ENCODE measurements at places on chromosomes 3 and 15.
A peak's percentile ranks its signal among the peaks of the same experiment; 100 is the strongest.

- no peak for DNase-seq
These were observed 144.3 kb downstream of the FBN1 start for GRCh38 chr15:48501208-48501607.

- no peak for DNase-seq
These were observed 41.4 kb upstream of the BSN start for GRCh38 chr3:49512781-49513355.

- no peak for DNase-seq
These were observed 6.4 kb downstream of the SIAH2 start for GRCh38 chr3:150756491-150757059.

DNA sequence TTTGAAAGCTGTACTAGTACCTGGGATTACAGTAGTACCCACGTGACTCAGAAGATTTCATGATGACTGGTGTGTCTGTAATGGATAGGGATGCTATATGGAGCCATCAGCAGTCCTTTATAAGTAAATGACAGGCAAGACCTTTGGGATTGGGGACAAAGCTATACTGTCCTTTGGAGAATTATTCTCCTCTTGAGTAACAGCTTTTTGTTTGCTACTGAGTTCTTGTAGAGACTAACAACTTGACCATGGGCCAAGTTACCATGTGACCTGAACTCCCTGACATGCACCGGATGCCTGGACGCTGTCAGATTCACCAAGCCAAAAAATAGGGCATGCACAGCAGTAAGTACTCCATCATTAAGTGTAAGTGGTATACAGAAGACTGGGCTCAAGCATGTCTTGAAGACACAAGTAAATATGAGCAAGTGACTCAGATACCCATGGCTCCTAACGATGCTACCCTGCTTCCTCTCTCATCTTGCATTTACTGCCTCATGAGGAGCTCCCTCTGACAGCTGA, 12.9 kb downstream of the SEC11A start:
- peak; percentile 38 for DNase-seq

GRCh38 chr15:65177901-65178300, 7.2 kb downstream of the CLPX start:
- DNase-seq = no peak

DNA sequence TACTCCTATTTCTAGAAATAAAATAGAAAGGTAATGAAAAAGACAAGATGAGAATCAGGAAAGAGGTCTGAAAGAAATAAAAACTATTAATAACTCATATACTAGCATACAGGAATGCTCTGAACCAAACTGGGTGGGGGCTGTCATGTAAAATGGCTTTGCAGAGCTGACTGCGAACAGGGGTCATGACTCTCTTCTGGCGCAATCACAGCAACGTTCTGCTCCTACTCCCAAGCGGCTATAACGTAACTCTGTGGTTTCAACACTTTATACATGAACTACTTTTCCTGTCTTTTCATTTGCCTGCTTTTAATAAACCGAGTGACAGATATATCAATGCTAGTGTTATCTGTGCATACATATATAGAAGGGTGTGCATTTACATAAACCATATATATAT, 116.7 kb downstream of the DLG1 start:
- peak; percentile 12 for DNase-seq

GRCh38 chr3:18987862-18988447, 160.4 kb upstream of the KCNH8 start:
- DNase-seq = peak; percentile 1

DNA sequence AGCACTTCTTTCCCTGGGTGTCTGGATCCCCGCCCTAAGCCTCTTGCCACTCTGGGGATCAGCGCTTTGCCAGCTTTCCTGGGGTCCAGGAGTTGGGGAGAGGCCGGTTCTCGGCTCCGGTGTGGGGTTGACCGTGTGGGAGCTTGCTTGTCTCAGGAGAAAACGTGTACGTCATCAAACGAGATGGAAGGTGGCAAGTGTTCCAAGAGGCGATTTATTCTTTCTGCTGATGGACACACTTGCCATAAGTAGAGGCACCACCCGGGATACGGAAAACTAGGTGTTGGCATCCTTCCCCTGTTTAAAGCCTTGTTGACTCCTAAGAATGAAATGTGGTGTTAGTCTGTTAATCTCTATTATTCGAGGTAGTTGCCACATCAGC, 295 bp downstream of the ZWILCH start:
- DNase-seq = no peak

DNA sequence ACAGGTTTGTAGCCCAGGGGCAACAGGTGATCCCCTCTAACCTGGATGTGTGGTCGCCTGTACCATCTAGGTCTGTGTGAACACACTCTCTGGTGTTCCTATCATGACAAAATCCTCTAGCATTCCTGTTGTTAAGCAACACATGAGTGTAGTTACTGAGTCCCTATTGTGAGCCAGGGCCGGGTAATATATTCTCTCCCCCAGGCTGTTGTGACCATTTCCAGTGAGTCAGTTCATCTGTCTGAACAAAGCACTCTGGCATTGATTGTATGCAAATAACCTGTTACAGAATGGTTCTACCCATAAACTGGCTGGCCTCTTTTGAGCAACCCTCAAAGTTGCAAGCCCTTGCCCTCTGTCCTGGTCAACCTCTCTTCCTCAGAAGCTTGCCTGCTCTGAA, 2.6 kb upstream of the FLNB start:
- DNase-seq = no peak

DNA sequence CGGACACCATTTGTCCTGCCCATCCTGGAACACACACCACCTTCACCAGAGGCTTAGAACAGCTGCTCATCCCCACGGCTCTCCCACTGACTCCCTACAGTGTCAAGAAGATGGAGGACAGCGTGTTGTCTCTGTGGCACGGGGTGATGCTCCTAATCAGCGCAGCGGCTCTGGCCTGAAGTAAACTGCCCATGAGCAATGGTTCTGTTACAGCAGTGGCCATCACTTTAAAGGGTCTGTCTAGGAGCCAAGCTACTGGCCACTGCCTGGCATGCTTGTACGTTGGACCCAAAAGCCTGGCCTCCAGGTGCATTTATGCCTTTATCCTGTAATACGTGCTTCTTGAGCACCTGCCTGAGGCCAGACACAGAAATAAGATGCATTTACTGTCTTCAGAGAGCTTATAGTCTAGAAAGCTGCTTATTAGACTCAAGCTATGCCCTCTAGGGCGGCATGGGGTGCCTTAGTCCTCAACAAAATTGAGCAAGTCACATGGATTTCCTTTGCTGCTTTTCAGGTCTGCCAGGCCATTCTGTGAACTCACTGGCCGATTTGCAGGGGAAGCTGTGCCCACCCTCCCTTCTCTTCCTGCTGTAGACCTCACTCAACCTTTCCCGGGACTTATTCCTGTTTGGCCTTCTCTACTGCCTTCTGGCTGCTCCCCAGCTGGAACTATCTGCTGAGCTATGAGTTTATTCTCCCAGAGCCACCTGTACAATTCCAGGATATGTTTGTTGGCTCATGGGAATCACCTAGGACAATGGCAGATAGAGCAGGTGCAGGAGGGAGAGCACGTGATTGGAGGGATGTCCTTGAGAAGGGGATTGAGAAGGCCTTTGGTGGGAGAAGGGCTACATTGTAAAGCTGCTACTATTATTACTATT, 51.9 kb downstream of the STARD5 start:
- no peak for DNase-seq

GRCh38 chr3:48400824-48401433, 28.9 kb downstream of the FBXW12 start:
- DNase-seq = peak; percentile 47

DNA sequence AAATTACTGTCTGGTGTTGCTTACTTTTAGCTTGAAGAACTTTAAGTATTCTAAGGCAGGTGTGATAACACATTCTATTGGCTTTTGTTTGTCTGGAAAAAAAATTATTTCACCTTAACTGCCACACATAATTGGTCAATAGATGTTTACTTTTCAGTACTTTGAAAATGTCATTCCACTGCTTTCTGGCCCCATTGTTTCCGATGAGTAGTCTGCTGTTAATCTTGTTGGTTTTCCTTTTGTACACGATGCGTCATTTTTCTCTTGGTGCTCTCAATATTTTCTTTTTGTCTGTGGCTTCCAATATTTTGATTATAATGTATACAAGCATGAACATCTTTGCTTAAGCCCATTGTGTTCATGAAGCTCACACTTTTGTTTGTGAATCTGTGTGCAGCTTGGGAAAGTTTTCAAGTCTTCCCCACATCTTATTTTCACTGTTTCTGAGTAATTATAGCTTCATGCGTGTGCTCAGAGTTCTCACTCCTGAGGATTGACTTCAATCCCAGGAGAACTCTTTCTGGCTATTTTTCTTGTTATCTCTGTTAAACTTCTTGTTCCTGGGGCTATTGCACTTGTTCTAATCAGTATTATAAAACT, 664.7 kb downstream of the IGSF11 start:
- no peak for DNase-seq

- DNase-seq = no peak
These were observed 362.7 kb upstream of the SUCLG2 start for GRCh38 chr3:68017069-68017468.

DNA sequence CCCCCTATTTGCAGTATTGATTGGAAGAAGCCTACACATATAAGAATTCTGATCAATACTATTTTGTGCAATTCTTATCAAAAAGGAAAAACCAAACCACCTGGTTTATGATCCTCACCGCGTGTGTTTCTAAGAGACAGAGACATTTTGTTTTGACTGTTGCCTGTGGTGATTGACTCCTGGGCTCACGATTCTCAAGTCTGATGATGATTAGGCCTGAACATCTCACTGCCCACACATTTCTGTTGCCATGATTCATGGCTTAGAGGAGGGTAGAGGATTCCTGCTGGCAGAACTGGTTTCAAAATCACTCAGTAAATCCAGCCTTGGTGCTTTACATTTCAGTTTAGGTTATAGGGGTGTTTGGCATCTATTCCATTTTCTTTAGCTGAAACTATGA, 88.3 kb upstream of the UBE3A start:
- no peak for DNase-seq

- DNase-seq = no peak
These were observed 6.7 kb downstream of the BCL2L10 start for GRCh38 chr15:52105846-52106245.

- peak; percentile 94 for DNase-seq
These were observed at the start of gene BBX for GRCh38 chr3:107522510-107523288. TSS of gene BBX (plus strand) at chr3:107522962. CDS start at chr3:107710461, 187,499 bp downstream.

DNA sequence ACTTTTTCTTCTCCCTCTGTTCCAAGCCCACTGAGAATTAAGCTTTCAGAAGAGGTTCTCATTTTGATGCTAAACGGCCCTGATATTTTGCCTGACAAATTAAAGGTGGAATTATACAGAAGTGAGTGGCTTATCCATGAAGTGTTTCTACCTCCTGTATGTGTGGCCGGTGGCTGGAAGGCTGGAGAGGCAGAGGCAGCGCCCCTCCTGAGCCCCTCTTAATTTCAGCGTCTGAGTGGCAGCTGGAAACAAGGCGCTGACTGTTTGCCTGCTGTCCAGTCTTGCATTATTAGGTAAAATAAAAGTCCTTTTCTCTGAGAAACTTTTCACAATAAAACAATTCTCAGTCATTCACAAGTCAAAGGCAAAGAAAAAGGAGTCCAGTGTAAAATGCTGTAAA, 685.7 kb downstream of the MCTP2 start:
- DNase-seq = no peak

DNA sequence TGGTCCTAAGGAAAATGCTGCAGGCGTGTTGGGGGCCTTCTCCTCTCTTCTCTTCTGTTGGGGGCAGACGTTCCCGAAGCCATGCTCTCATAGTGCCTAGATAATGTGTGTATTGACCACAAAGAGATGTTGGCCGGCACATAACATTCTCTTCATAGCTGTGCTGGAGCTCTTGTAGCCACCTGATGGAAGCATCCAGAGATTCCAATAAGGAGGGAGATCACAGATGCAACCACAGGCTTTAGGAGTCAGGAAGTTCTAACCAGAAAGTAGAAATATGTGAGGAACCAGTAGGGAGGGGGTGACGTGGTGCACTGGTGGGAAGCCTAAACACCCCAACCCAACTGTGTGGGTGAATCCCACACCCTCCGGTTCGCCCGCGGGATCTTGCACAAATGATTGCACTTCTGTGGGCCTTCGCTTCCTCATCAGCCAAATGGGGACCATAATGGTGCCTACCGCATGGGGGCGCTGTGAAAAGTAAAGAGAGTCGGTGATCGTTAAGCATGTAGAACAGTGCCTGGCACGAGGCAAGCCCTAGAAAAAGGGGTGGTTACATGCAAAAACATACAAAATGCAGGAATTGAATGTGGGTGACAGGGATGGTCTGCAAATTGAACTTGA, 87.8 kb downstream of the TOP2B start:
- no peak for DNase-seq

DNA sequence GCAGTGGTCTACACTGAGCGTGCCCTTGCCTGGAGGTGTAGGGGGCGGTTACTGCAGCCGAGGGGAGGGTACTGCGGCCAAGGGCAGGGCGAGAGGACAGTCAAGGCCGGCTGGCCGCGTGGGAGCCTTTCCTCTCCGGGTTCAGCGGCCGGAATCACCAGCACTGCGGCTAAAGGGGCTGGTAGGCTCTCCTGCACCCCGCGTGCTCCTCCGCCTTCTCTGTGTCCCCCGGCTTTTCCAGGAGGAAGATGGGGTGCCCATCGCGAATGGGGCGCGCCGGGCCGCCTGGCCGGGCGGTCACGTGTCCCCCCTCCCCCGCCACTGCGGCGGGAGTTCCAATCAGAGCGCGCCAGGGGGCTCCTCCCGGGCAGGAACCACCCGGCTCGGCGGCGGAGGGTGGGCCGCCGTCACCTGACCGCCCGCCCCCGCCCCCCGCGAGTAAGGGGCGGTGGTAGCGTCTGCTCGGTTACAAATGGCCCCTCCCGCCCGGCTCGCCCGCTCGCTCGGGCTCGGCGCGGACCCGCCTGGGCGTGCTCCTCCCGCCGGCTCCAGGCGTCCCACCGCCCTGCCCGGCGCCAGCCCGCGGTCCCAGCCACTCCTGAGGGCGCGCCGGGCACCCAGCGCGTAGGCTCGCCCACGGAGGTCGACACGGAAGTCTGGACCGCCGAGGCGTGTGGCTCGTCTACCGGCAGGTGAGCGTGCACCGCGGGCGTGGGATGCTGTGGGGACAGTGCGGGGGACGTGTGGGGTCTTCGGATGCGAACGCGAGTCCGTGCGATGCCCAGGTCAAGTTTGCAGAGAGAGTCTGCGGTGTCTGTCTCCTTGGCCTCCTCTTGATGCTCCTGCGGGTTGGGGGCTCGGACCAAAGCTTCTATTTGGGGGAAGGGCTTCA, 242.6 kb upstream of the TOPAZ1 start:
- DNase-seq = peak; percentile 55

DNA sequence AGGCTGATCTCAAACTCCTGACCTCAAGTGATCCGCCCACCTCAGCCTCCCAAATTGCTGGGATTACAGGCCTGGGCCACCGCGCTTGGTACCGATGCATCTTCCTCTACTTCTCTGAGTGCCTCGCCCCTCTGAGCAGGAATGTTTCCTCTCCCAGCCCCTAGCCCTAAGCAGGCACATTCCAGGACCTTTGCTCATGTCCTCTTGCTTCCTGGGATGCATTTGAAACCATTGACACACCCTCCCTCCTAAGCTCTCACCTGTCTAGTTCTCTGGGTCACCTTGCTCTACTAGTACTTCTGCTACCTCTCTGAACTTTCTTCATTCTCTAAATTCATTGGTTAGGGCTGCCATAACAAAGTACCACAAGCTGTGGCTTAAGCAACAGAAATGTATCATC, 17.9 kb upstream of the UACA start:
- no peak for DNase-seq

DNA sequence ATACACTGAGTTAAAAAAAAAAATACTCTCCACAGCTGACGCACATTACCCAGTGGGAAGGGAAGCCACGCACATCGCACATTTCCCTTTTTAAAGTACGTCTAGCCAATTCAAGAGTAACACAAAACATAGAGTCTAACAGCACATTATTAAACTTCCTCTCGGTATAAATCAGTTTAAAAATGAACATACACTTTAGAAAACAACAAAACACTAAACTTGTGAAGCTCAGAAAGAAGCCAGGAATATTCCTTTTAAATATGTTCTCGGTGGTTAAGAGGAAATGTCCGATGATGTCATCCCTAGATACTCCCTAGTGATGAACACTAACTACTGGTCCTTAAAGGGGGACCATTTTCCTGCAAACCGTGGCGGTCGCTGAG, 721 bp downstream of the MYEF2 start:
- DNase-seq = peak; percentile 29

Data from midbrain (tissue), 1 donor.